Activated gamma-delta T cell (primary cell): ENCODE measurements at places on chromosomes 7 and 10.

DNA sequence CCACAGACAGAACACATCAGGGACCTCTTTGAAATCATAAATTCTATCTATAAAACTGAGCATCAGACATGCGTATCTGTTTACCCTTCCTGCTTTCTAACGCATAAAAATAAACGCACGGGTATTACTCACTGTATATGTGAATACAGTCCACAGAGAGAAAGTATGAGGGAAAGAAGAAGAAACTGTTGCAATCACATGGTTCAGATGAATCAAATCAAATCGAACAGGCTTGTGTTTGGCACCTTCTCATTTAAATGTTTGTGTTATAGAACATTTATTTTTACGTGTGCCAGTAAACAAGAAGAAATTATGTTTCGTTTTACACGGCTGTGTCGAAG is 322.0 kb downstream of the FRMD4A start:
- DNase-seq: no peak

GRCh38 chr7:11243739-11244138 is 270.1 kb downstream of the PHF14 start:
- DNase-seq: no peak

DNA sequence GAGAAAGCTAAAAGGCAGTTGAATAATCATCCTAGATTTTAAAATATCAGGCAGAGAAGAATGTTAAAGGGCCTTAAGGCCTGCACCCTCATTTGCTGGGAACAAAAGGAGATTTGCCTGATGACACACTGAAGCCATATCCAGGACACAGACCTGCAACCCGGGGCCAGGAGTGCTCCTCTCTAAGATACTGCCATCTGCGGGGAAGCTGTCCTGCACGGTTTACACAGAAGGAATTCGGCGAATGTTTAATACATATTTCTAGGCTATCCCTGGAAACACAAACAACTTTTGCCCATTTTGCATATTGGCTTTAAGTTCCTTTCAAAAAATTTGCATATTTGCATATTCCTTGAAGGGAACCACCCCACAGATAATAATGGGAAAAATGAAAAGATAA is 52.3 kb downstream of the DYNC1I1 start:
- DNase-seq: no peak

DNA sequence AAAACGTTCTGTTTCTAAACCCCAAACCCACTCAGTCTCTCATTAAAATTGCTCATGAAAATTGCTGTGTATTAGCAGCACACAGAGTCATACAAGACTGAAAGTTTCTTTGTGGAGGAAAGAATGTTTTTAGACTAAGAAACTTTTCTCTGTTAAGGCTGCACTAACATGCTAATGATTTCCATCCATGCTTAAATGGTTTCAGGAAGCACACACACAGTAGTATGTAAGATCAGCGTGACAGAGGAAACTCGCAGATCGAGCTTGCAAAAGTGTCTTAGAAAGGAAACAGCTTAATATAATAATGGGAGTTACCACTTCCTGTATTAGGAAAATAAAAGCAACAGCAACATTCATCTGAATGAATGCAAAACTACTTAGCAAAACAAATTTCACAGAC is 112.7 kb downstream of the ICA1 start:
- DNase-seq: no peak

DNA sequence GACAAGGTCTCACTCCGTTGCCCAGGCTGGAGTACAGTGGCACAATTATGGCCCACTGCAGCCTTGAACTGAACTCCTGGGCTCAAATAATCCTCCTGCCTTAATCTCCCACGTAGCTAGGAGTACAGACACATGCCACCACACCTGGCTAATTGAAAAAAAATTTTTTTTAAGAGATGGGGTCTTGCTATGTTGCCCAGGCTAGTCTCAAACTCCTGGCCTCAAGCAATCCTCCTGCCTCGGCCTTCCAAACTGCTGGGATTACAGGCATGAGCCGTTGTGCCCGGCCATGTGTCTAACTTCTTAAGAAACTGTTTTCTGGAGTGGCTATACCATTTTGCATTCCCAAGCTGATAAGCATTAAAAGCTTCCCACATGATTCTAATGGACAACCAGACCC is 9.5 kb upstream of the EFCAB10 start:
- DNase-seq: no peak

- no peak for DNase-seq
Observed at GRCh38 chr10:95279042-95279820, 11.6 kb downstream of the PDLIM1 start.

DNA sequence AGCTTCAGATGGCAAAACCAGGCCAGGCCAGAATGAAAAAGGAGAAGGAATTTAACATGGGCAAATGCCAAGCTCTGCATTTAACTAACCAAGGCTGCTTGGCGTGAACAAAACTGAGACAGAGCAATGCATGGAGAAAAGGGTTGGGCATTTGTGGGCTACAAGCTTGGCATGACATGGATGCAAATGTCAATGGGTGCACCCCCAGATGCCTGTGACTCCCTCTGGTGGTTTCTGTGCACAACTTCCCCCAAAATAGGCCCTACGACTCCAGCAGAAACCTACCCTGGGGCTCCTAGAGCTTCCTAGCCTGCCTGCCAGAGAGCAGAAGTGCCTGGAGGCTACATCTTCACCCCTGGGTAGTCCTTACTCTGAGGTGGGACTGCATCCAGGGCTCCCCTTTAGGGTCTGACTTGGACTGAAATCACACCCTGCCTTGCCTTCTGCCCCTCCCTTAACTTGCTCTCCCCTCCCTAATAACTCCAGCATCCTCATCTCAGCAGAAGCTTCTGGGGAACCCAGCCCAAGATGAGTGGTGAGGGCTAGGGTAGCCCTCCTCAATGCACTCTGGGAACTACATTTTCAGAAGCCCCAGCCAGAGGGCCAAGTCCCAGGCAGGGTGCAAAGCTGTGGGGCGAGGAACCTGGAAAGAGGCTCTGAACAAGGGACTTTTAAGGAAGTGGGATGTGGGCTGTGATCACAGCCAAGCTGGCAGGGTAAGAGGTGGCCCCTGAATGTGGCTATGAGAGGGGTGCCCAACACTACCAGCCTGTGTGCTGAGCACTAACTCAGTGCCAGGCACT is 11.3 kb downstream of the GPRIN2 start:
- no peak for DNase-seq

- no peak for DNase-seq
Observed at GRCh38 chr7:8435095-8435494, 1.7 kb downstream of the NXPH1 start.
